ENCODE measurements at places on chromosomes 7 and 10.

DNA sequence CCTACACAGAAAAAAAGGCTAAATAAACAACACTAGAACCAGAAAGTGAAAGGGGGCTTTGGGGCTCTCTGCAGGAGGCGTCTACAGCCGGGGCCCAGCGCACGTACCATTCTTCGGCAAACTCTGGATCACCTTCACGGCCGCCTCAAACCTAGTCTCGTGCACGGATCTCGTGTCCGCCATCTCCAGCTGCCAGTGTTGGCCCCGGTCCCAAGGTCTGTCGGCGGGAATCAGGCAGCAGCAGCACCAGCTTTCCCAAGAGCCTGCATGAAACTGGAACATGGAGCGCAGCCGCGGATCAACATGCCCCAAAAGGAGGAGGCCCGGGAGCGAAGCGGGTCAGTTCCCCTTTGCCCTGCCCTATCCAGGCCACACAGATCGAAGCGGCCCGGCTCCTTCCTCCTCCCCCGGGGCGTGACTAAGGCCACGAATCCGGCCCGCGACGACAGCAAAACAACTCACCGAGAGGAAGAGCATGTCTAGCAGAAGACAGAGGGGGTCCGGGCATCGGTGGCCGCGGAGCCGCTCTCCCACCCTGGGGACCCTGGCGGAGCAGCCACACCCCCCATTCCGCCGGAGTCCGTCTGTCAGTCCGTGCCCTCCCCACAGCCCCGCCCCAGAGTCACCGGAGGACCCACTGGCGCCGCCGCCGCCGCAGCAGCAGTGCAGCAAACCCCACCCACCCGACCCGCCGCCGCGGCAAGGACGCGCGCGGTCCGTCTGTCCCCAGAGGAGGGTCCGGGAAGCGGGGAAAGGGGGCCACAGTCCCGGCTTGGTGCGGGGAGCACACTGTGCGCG is at the start of gene ACBD5:
ACBD5 (minus strand) TSS at position 586 of the 798 bp plus-strand sequence; CDS start at position 477, 109 bp downstream.
- peak; percentile 59 for DNase-seq

GRCh38 chr7:151782598-151783448 is 94.1 kb downstream of the PRKAG2 start:
- DNase-seq = peak; percentile 37

- no peak for DNase-seq
These were observed 65.5 kb downstream of the ZRANB1 start for GRCh38 chr10:125007436-125007835.

DNA sequence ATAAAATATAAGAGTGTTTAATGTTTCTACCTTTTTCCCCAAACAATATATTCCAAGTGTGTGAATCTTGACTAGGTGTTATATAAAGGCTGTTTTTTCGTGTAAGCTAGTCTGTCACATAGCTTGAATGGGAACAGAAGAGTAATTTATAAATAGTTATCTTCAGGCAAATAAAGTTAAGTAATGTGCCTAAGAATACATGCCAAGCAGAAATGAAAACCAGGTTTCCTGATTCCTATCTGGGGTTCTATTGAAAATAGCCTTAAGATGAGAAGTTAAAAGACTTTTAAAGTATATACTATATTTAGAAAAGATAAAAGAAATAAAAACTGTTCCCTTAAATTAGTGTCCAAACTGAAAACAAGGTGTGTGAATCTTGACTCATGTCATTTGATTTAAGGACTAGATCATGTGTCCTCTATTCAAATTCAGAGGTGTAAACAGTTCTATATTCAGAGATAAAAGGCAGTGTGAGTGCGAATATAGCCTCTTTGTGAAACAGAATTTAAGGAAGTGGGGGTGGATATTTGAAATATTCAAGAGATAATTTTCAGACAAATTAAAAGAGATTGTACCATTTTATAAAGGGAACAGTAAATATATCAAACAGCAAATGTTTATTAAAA is 247.5 kb downstream of the THSD7A start:
- no peak for DNase-seq

DNA sequence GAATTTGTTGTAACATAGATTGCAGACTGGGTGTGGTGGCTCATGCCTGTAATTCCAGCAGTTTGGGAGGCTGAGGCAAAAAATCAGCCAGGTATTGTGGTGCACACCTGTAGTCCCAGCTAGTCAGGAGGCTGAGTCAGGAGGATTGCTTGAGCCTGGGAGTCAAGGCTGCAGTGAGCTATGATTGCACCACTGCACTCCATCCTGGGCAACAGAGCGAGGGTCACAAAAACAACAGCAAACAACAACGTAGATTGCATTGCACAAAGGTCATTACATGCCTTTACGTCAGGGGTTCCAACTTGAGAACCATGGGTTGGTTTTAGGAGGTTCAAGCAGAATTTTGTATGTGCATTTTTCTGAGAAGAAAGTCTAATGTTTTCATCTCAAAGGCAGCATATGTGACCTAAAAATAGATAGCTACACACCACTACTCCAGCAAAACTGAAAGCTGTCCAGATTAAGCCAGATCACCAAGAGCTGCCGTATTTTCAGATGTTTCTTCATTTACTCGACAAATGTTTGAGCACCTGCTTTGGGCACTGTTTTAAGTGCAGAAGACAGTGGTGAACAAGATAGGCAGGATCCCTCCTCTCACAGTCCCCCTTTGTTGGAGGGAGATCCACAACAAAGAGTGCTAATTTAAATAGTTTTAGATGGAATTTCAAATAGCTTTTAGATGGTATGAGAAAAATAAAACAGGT is 28.3 kb upstream of the CYP26C1 start:
- no peak for DNase-seq

DNA sequence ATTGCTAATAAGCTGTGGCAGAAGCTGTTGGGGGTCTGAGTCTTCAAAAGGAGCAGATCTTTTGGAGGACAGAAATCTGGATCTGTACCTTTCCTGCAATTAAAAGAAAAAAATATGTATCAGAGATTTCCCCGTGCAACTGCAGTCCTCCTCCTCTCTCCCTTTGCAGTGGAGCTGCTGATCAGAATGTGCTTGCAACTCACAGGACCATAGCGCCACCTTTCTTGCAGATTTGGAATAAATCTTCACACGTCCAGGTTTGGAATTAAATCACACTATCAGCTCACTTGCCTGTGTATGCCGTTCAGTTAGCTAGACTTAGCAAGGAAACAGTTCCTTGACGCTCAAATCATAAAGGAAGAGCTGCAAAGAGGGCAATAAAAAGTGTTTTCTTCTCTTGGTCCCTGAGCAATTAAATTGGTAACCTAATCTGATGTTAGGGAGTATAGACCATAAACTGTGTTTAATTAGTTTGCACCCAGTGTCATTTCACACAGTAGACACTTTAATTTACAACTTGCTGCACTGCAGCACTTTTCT is 77.4 kb downstream of the PON1 start:
- no peak for DNase-seq

Data from central memory CD4-positive, alpha-beta T cell (primary cell).